Endothelial cell (in vitro differentiated cells): ENCODE measurements at places on chromosomes 16 and 17.

- H3K27me3 ChIP-seq, result peaks cover 1% of the 10 kb centered on the region
- H3K4me1 ChIP-seq, result peaks cover 61% of the 10 kb centered on the region
- H3K36me3 ChIP-seq, result no peaks in the 10 kb centered on the region
- no peak for DNase-seq
- H3K4me3 ChIP-seq, result no peak overlapping the region
These were observed 246.7 kb upstream of the TBX2 start for GRCh38 chr17:61152898-61153297.

DNA sequence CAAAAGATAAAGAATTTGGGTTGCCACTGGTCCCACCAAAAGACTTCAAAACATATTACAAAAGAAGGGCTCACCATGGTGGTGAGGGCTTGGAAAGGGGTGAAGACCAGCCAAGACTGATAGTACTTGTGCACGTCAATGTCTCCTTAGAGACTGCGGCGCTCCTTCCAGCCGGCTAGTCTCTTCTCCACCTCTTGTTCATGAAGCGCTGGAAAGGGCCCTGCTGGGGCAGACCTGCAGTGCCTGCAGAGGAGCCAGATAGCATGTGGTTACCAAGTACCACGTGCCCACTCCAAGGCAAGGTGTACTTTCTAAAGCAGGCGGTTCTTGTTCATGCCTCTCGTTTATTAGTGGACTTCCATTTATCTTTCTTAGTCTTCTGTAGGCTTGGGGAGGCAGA is 92.7 kb upstream of the FAM20A start:
- H3K4me3 ChIP-seq, result no peak overlapping the region
- H3K4me1 ChIP-seq, result peaks cover 11% of the 10 kb centered on the region
- DNase-seq, result no peak
- H3K36me3 ChIP-seq, result no peaks in the 10 kb centered on the region
- no peak overlapping the region for H3K27ac ChIP-seq

GRCh38 chr16:86556576-86556975 is 1.5 kb upstream of the MTHFSD start:
- H3K4me1 ChIP-seq, result peaks cover 12% of the 10 kb centered on the region
- DNase-seq, result no peak
- H3K27me3 ChIP-seq, result peaks cover 4% of the 10 kb centered on the region
- no peak overlapping the region for H3K27ac ChIP-seq

- no peaks in the 10 kb centered on the region for H3K4me1 ChIP-seq
- peak; percentile 53 for DNase-seq
- H3K36me3 ChIP-seq, result no peaks in the 10 kb centered on the region
- H3K27ac ChIP-seq, result no peak overlapping the region
- no peaks in the 10 kb centered on the region for H3K27me3 ChIP-seq
- H3K4me3 ChIP-seq, result no peak overlapping the region
These were observed 80.8 kb upstream of the CCL1 start for GRCh38 chr17:34443619-34444469.

- H3K4me1 ChIP-seq, result peaks cover 11% of the 10 kb centered on the region
- no peak overlapping the region for H3K27ac ChIP-seq
- H3K27me3 ChIP-seq, result peaks cover 2% of the 10 kb centered on the region
- no peak for DNase-seq
- no peaks in the 10 kb centered on the region for H3K36me3 ChIP-seq
These were observed 399.4 kb downstream of the NPIPA7 start for GRCh38 chr16:16778332-16778731.

GRCh38 chr16:53159781-53160436 is 105.1 kb downstream of the CHD9 start:
- no peaks in the 10 kb centered on the region for H3K4me1 ChIP-seq
- DNase-seq, result peak; percentile 13
- no peaks in the 10 kb centered on the region for H3K27me3 ChIP-seq
- H3K4me3 ChIP-seq, result no peak overlapping the region
- H3K36me3 ChIP-seq, result peaks cover 12% of the 10 kb centered on the region

DNA sequence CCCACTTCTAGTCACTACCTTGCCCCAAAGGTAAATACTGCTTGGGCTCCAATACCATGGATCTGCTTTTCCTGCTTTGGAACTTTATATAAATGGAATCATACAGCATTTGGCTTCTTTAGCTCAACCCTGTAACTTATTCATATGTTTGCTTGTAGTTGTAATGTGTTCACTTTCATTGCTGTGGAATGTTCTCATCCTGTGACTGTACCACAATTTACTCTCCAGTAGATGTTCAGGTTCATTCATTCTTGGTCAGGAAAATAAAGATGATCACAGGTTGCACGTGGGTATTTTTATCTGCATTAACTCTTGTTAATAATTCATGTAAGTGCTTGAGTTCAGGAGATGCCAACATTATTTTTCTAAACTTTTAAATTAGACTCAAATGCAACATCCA is 6.7 kb upstream of the BEAN1 start:
- no peak overlapping the region for H3K4me3 ChIP-seq
- no peak overlapping the region for H3K27ac ChIP-seq
- no peak for DNase-seq
- peaks cover 2% of the 10 kb centered on the region for H3K4me1 ChIP-seq
- H3K27me3 ChIP-seq, result peaks cover 18% of the 10 kb centered on the region

- peaks cover 32% of the 10 kb centered on the region for H3K4me1 ChIP-seq
- peak overlapping the region; percentile 70 for H3K27ac ChIP-seq
- no peak for DNase-seq
- no peak overlapping the region for H3K4me3 ChIP-seq
- no peaks in the 10 kb centered on the region for H3K27me3 ChIP-seq
- H3K36me3 ChIP-seq, result peaks cover 13% of the 10 kb centered on the region
These were observed 11.4 kb downstream of the KRABD2 start for GRCh38 chr17:8365143-8365542.

DNA sequence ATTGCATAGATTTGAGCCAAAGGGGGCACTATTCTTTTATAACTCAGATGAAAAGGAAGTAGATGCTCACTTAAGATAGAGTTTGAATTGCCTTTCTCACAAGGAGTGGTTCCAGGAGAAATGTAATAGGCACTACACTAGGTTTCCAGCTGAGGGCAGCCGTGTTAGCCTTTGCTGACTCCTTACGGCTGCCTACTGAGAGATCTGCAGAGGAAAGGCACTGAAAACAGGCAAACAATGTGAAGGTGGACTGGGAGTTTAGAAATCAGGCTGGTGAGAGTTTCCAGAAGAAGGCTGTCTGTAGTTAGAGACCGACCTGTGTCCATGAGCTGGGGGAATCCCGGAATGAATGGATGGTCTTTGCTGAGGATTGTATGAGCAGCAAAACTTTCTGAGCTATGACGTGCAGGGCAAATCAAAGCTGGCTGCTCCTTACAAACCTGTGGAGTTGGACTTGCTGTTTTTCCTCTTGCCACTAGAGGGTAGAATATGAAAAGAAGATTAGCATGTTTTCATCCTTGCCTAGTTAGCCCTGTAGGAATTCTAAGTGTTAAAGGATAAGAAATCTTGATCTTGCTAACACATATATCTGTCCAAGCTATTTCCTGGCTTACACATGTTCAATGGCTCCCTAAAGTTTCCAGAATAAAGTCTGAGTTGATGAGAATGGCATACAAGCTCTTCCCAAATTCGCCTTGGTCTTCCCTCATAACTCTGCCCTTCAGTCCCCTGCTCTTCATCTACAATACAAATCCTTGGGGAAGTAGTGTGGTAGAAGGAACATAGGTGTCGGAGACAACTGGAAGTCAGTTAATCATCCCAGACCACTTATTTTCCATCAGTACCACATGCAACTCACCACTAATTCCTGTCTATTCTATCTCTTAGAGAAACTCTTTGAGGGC is 20.1 kb upstream of the TAOK1 start:
- H3K4me1 ChIP-seq, result no peaks in the 10 kb centered on the region
- DNase-seq, result peak; percentile 67
- H3K36me3 ChIP-seq, result no peaks in the 10 kb centered on the region
- H3K4me3 ChIP-seq, result no peak overlapping the region

- no peak for DNase-seq
- no peak overlapping the region for H3K4me3 ChIP-seq
- H3K4me1 ChIP-seq, result peaks cover 9% of the 10 kb centered on the region
These were observed 6.2 kb downstream of the POLR3K start for GRCh38 chr16:47234-47633.

- no peaks in the 10 kb centered on the region for H3K4me1 ChIP-seq
- peaks cover 2% of the 10 kb centered on the region for H3K27me3 ChIP-seq
- H3K27ac ChIP-seq, result no peak overlapping the region
- no peaks in the 10 kb centered on the region for H3K36me3 ChIP-seq
- DNase-seq, result no peak
These were observed 10.4 kb upstream of the OR3A1 start for GRCh38 chr17:3308603-3309002.
